ENCODE measurements at places on chromosomes 2 and 18. TPM values are rescaled to one million over a fixed set of nuclear protein-coding genes. Genes with fewer than 3 reads are reported as not detected.

- DNase-seq, result no peak
Measured at GRCh38 chr2:111670776-111671175, 213.2 kb downstream of the ANAPC1 start.

- DNase-seq, result no peak
Measured at GRCh38 chr2:125562924-125563323, 1093.0 kb upstream of the GYPC start.

GRCh38 chr2:169091256-169091655, 21.9 kb downstream of the DHRS9 start:
- no peak for DNase-seq

- no peak for DNase-seq
Measured at GRCh38 chr2:66428986-66429612, 5.8 kb upstream of the MEIS1 start.

DNA sequence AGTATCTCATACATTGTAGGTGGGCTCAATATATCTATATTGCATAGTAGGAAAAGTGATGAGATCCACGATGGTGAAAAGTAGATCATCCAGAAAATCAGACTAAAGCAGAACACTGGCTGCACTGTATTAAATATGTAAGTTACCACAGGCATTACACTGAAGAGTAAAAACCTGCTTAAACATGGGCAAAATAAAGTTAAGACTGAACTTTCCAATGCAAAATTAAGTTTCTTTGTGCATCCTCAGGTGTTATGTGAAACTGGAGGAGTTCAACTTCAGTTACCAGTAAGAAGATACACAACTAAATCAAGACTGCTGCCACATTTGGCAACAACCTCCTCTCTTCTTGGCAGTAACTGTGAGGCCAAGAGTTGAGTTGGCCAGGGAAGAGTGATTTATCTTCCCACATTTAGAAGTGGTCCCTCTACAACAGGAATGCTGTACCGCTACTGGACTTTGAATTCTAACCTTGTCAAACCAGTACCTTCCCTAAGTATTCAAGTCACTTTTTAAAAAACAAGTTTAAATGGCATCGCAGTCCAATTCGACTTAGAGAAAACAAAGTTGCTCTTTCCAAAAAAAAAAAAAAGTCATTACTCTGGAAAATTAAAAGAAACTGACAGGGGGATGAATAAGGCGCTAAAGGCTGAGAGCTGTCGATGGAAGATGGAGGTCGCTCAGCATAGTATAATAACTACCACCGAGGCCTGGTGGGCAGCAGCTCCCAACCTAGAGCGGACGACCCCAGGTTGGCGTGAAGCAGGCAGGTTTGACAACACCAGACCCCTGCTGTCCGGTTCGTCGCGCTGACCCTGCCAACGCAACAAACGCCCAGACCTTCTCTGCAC, 1.1 kb downstream of the MAP4K3 start:
- no peak for DNase-seq

GRCh38 chr2:141590620-141591019, 540.2 kb downstream of the LRP1B start:
- no peak for DNase-seq

DNA sequence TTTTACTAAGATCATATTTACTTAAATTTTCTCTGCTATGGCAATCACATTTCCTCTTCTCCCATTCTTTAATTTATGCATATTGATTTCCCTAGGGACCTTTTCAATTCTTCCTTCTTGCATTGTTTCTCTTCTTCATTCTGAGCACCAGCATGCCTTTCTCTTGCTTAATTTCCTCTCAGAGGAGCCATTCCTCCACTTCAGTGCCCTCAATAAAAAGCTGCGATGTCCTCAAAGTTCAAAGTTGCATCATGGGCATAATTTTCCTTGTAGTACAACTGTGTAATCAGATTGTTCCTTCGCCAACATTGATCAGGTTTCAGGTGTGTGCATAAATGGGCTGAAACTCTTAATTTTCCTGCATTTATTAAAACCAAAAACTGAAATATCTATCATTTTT, 21.8 kb upstream of the CD226 start:
- DNase-seq, result no peak

- DNase-seq, result no peak
Measured at GRCh38 chr2:70855667-70856066, 20.1 kb upstream of the CD207 start.

The UGT1A3 gene
- total RNA-seq, result not detected

The VWA3B gene
- total RNA-seq, result not detected

The TUBA4B gene
- total RNA-seq, result not detected
